Pancreas (tissue), 10 donors: ENCODE measurements at places on chromosomes 12 and 14. TPM values are rescaled to one million over a fixed set of nuclear protein-coding genes. Genes with fewer than 3 reads are reported as not detected.
A peak's percentile ranks its signal among the peaks of the same experiment; 100 is the strongest.

Gene AKAP6
- 1.9 TPM for total RNA-seq

DNA sequence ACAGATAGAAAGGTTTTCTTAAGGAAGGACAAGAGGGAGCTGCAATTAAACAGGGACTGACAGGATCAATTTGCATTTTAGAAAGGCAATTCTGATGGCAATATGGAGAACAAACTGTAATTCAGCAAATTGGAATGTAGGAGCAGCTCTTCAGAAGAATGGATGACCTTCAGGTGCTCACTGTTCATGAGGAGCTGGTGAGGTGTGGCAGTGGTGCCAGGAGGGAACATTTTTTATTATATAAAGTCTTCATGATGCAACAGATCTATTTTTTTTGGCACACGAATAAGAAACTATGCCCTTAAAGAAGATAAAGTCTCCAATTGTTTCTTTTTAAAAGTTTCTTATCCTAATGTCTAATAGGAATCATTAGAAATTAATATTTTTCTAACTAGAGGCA lies 151.7 kb downstream of the SLC38A4 start:
- H3K4me3 ChIP-seq = no peak overlapping the region
- no peak overlapping the region for H3K27ac ChIP-seq
- H3K27me3 ChIP-seq = no peaks in the 10 kb centered on the region
- no peaks in the 10 kb centered on the region for H3K36me3 ChIP-seq
- no peaks in the 10 kb centered on the region for H3K4me1 ChIP-seq

DNA sequence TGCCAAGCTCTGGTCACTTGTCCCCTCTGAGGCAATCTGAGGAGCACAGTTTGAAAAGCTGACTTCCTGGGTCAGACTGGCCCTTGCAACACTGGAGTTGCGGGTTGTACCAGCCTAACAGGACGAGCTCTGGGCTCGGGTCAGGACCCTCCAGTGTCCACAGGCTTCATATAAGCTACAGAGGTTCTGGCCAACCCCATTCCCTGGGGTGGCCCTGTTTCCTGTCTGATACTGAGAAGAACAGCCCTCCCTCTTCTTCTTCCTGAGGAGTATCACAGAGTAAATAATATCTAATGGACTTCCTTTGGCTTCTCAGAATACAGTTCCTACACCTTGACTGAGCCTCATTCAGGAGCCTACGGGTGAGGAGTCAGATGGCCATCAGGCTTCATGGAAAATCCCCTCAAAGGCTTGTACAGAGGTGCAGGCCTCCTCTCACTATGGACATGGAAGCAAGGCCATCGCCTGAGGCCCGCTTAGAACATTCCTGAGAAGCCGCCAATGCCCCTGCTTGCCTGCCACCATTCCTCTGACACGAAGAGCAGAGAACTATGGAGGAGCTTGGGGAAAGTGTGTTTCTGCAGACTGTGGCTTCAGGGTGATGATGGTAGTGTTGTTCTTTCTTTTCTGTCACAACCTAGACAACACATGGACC lies 28.5 kb upstream of the ANO2 start:
- no peaks in the 10 kb centered on the region for H3K36me3 ChIP-seq
- H3K27me3 ChIP-seq = no peaks in the 10 kb centered on the region
- DNase-seq = no peak
- H3K4me3 ChIP-seq = no peak overlapping the region
- no peak overlapping the region for H3K27ac ChIP-seq

GRCh38 chr12:113333877-113334785 lies 778 bp downstream of the SLC8B1 start:
- H3K4me3 ChIP-seq = peak overlapping the region; percentile 95
- no peaks in the 10 kb centered on the region for H3K27me3 ChIP-seq
- DNase-seq = peak; percentile 21
- H3K36me3 ChIP-seq = no peaks in the 10 kb centered on the region
- no peaks in the 10 kb centered on the region for H3K4me1 ChIP-seq

GRCh38 chr14:32129124-32129523 lies 52.0 kb downstream of the ARHGAP5 start:
- H3K4me1 ChIP-seq = no peaks in the 10 kb centered on the region
- no peak overlapping the region for H3K4me3 ChIP-seq
- H3K27me3 ChIP-seq = no peaks in the 10 kb centered on the region
- no peak for DNase-seq
- H3K27ac ChIP-seq = peak overlapping the region; percentile 30

- H3K4me3 ChIP-seq = no peak overlapping the region
- no peaks in the 10 kb centered on the region for H3K4me1 ChIP-seq
- H3K27me3 ChIP-seq = no peaks in the 10 kb centered on the region
- no peaks in the 10 kb centered on the region for H3K36me3 ChIP-seq
These were observed 78.6 kb downstream of the CCDC59 start for GRCh38 chr12:82279536-82280058.

Gene CACNA1C
- 1.2 TPM for total RNA-seq

- no peaks in the 10 kb centered on the region for H3K4me1 ChIP-seq
- no peaks in the 10 kb centered on the region for H3K27me3 ChIP-seq
- H3K27ac ChIP-seq = no peak overlapping the region
- no peak for DNase-seq
- no peak overlapping the region for H3K4me3 ChIP-seq
- no peaks in the 10 kb centered on the region for H3K36me3 ChIP-seq
These were observed 42.1 kb upstream of the STRN3 start for GRCh38 chr14:31068235-31068634.

GRCh38 chr12:54050482-54050810 lies 3.2 kb upstream of the HOXC4 start:
- peaks cover 40% of the 10 kb centered on the region for H3K27me3 ChIP-seq
- peaks cover 3% of the 10 kb centered on the region for H3K4me1 ChIP-seq
- H3K4me3 ChIP-seq = no peak overlapping the region
- H3K36me3 ChIP-seq = no peaks in the 10 kb centered on the region

DNA sequence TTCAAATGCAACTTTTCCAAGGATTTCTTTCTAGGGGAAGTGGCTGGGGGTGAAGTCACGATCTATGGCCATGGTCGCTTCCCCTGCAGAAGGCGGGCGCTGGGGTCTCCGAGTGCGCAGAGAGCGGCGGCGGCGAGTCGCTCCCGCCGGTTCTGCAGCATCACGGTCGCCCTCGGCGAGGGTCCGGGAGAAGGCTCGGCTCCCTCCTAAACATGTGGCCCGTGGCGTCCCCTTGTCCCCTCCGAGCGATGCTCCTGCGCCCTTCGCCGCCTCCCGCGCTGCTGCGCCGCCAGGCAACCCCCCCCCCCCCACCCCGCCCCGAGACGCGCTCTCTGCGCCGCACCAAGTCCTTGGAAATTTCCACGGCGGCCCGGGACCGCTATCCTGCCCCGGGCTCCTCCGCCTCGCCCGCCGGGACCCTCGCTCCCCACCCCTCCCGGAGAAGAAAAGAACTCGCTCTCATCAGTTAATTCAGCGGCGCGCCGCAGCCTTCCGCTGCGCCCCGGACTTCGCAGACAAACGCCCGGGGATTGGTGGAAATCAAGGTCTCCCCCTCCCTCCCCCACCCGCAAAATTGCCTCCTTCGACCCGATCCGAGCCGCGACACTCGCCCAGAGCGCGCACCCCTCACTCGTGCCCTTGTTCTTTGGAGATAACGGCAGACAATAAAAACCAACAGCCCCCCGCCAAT lies at the start of gene ST8SIA1:
TSS of gene ST8SIA1 (minus strand) at position 298 of the 691 bp plus-strand sequence. CDS start 475 bp downstream, outside the sequence.
- H3K4me3 ChIP-seq = peak within 1 kb of the TSS; percentile 29
- H3K36me3 ChIP-seq = no peaks in the 10 kb centered on the region

- peak overlapping the region; percentile 94 for H3K27ac ChIP-seq
- H3K4me1 ChIP-seq = peaks cover 8% of the 10 kb centered on the region
- no peak for DNase-seq
- H3K4me3 ChIP-seq = peak overlapping the region; percentile 61
- no peaks in the 10 kb centered on the region for H3K27me3 ChIP-seq
- no peaks in the 10 kb centered on the region for H3K36me3 ChIP-seq
These were observed 1.1 kb downstream of the PPFIBP1 start for GRCh38 chr12:27524839-27525753.

- no peak overlapping the region for H3K27ac ChIP-seq
- no peaks in the 10 kb centered on the region for H3K36me3 ChIP-seq
- DNase-seq = peak; percentile 26
- no peaks in the 10 kb centered on the region for H3K27me3 ChIP-seq
- no peak overlapping the region for H3K4me3 ChIP-seq
- H3K4me1 ChIP-seq = peaks cover 30% of the 10 kb centered on the region
These were observed 173.0 kb upstream of the PRMT8 start for GRCh38 chr12:3317841-3318501.

DNA sequence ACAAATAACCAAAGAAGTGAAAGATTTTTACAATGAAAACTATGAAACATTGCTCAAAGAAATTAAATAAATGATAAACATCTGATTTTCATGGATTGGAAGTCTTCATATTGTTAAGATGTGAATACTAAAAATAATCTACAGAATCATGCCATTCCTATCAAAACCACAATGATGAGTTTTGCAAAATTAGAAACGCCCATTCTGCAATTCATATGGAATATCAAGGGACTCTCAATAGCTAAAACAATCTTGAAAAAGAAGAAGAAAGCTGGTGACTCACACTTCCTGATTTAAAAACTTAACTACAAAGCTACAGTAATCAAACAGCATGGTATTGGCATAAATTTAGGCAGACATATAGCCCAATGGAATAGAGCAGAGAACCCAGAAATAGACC lies 40.2 kb upstream of the CCT2 start:
- no peak overlapping the region for H3K4me3 ChIP-seq
- no peaks in the 10 kb centered on the region for H3K36me3 ChIP-seq
- no peak for DNase-seq
- H3K4me1 ChIP-seq = no peaks in the 10 kb centered on the region

DNA sequence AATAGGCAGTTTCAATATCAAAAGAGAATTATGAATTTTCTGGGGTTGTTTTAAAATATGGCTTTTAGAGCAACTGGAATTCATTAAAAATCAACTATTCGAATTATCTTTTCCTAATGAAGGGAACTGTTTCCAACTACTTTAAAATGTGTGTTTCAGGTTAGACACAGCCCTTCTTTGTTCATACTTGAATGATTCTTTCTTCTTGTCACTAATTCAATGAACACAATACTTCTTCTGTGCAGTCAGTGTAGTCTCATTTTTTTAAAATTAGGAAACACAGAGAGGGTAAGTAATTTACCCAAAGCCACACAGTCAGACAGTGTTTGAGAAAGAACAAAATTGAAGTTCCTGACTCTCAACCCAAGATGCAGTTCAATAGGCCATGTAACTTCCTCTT lies 414.0 kb downstream of the CCDC91 start:
- H3K4me1 ChIP-seq = no peaks in the 10 kb centered on the region
- no peaks in the 10 kb centered on the region for H3K36me3 ChIP-seq
- no peak for DNase-seq
- H3K27me3 ChIP-seq = no peaks in the 10 kb centered on the region

Gene TEDC1
- 4.4 TPM for total RNA-seq

DNA sequence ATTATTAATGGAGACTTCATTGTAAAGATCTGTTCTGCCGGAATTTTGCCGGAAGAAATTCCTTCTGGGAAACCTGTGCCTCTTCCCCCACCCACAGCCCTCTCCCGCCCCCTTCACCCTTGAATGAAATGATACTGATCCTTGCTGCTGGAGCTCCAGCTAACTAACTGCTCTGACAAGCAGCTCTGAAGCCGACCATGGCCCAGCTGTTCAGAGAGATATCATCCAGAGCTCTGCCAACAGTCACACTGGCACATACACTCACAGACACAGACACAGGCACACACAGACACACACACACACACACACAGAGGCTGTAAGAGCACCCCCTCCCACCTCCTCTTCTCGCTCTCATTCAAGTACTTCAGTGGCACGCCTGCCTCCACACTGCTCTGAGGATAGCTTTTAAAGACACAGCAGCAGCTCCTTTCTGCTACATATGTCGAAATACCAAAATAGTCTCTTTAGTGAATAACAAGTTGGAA lies 88.6 kb downstream of the R3HDM2 start:
- H3K4me3 ChIP-seq = no peak overlapping the region
- H3K36me3 ChIP-seq = no peaks in the 10 kb centered on the region
- no peaks in the 10 kb centered on the region for H3K4me1 ChIP-seq
- no peak for DNase-seq
- no peaks in the 10 kb centered on the region for H3K27me3 ChIP-seq
- H3K27ac ChIP-seq = no peak overlapping the region

DNA sequence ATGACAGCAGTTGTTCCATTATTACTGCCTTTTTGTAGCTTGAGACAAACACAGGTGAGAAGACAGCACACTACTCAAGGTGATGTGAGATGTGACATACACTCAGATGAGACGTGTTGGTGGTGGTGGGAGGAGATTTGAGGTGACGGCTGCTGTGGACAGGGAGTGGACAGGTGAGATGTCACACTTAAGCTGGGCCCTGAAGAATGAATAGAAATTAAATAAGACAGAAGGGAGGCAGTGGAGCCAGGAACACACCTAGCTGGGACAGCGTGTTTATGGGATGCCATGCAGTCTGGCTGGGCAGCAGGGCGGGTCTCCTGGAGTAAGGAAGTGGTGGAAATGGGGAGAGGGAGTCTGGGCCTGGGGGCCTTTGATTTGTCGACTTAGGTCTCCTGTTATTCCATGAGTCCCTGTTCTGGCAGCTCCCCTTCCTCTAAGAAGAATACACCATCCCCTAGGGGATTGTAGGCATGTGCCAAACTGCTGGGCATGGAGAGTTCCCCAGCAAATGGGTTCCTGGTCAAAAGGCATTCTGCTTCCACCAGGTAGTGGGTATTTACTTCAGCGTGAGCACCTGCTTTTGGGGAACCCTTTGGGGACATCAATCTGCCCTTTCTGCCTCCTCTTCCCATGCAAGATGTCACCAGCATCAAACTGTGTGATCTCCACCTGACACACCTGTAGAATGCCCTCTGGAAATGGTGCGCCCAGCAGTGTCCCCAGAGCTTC lies 71.2 kb upstream of the ESRRB start:
- H3K36me3 ChIP-seq = no peaks in the 10 kb centered on the region
- no peaks in the 10 kb centered on the region for H3K4me1 ChIP-seq
- no peak overlapping the region for H3K27ac ChIP-seq

- H3K36me3 ChIP-seq = no peaks in the 10 kb centered on the region
- no peaks in the 10 kb centered on the region for H3K27me3 ChIP-seq
- peak overlapping the region; percentile 50 for H3K27ac ChIP-seq
- H3K4me3 ChIP-seq = no peak overlapping the region
- DNase-seq = no peak
These were observed 215.9 kb upstream of the HMGA2 start for GRCh38 chr12:65608319-65608916.

Gene POTEG
- not detected for total RNA-seq

GRCh38 chr12:125492354-125493270 lies 427.4 kb downstream of the AACS start:
- no peak overlapping the region for H3K27ac ChIP-seq
- H3K27me3 ChIP-seq = no peaks in the 10 kb centered on the region
- H3K4me3 ChIP-seq = no peak overlapping the region
- DNase-seq = no peak
- no peaks in the 10 kb centered on the region for H3K4me1 ChIP-seq

Gene KIF26A
- 13.2 TPM for total RNA-seq

GRCh38 chr12:11876307-11876706 lies 194.4 kb upstream of the BCL2L14 start:
- H3K4me3 ChIP-seq = no peak overlapping the region
- no peak overlapping the region for H3K27ac ChIP-seq
- H3K27me3 ChIP-seq = no peaks in the 10 kb centered on the region
- H3K36me3 ChIP-seq = no peaks in the 10 kb centered on the region
- no peak for DNase-seq
- peaks cover 20% of the 10 kb centered on the region for H3K4me1 ChIP-seq

Gene TCHP
- 8.8 TPM for total RNA-seq
